ENCODE measurements at places on chromosomes 7 and 10. TPM values are rescaled to one million over a fixed set of nuclear protein-coding genes. Genes with fewer than 3 reads are reported as not detected.

SORCS1 gene
- 2.2 TPM for total RNA-seq

MINDY4 gene
- 14.1 TPM for total RNA-seq

ZNF282 gene
- total RNA-seq: 40.8 TPM

DKK1 gene
- total RNA-seq: not detected

NEUROG3 gene
- total RNA-seq: 0.64 TPM

EEPD1 gene
- total RNA-seq: 18.2 TPM

AKR1B1 gene
- 37.2 TPM for total RNA-seq

ANKRD61 gene
- total RNA-seq: not detected

PRLHR gene
- not detected for total RNA-seq

RAB19 gene
- total RNA-seq: 20.0 TPM

SORBS1 gene
- total RNA-seq: 308 TPM

MRPS17 gene
- 1.1 TPM for total RNA-seq

C10orf143 gene
- total RNA-seq: 3.8 TPM

SMC3 gene
- total RNA-seq: 31.9 TPM

GNAT3 gene
- total RNA-seq: not detected

CASP2 gene
- total RNA-seq: 38.9 TPM

ITPRID1 gene
- total RNA-seq: 3.0 TPM
